ENCODE measurements at places on chromosomes 5 and 9.
A peak's percentile ranks its signal among the peaks of the same experiment; 100 is the strongest.

DNA sequence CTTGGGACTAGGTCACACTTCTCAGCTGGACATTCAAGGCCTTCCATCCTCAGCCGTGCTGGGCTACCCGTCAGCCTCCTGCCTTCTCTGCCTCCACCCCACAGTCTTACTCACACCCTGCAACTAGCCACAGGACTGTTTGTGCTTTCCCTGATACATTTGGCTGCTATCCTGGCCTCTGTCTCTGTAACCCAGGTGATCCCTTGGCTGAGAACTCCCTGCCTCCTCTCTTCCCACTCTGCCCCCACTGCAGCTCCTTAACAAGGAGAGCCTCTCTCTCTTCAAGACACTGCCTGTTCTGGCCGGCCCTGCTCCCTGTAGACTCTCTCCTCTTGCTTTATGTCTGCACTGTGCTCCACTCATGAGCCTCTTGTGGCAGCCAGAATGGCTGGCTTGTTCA is 120.6 kb downstream of the MSX2 start:
- no peak for DNase-seq

DNA sequence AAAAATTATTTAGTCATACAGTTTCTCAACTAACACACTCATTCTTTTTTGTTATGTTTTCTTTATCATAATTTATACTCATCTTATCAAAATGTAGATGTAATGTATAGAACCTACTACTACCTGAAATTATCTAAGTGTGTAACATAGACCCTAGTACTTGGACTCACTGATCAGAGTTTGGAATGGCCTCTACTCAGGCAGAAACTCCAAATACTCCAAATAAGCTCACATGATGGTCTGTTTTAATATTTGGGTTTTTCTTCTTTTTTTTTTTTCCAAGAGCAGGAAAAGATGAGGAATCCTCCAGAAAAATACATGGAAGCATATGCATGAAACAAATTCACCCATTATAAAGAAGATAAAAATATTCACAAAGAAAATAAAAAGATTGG is 126.3 kb downstream of the PDE4D start:
- no peak for DNase-seq

GRCh38 chr5:61002611-61003355 is 57.8 kb downstream of the NDUFAF2 start:
- DNase-seq, result no peak

DNA sequence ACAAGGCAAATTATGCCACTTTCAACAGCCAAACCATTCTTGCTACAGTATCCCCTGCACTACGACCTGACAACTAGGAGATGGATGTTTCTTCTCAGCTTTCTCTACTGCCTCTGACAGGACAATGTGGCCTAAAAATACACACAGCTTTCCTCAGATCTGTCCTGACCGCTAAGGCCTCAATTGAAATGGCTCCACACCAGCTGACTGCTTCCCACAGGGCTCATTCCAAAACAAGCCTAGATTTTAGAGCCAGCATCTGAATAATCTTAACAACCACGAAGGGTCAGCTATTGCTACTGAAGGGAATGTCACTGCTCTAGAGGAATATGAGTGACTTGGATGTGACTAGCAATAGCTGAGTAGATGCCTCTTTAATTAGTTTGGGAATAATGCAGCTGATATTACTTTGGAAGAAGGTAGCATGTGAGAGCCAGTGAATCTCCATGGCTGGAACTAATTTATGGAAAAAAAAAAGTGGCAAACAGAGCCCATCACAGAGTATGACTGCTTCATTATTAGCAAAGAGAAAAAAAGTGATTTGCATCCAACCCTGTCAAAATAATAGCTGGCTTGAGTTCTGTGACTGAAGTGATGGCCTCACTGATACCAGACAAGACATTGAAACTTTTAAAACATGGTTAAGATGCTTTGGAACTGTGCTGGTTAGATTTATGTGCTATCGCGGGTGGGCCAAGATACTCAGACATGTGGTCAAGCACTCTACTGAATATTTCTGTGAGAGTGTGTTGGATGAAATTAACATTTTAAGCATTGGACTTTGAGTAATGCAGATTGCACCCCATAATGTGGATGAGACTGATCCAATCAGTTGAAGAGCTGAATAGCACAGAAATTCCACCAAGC is 450.2 kb downstream of the NR2F1-AS1 start:
- no peak for DNase-seq

- DNase-seq, result no peak
Measured at GRCh38 chr5:83767409-83767992, 46.8 kb upstream of the HAPLN1 start.

GRCh38 chr9:99870126-99870525 is 36.3 kb upstream of the STX17 start:
- no peak for DNase-seq

GRCh38 chr9:78288214-78288892 is 8.6 kb upstream of the PSAT1 start:
- no peak for DNase-seq

DNA sequence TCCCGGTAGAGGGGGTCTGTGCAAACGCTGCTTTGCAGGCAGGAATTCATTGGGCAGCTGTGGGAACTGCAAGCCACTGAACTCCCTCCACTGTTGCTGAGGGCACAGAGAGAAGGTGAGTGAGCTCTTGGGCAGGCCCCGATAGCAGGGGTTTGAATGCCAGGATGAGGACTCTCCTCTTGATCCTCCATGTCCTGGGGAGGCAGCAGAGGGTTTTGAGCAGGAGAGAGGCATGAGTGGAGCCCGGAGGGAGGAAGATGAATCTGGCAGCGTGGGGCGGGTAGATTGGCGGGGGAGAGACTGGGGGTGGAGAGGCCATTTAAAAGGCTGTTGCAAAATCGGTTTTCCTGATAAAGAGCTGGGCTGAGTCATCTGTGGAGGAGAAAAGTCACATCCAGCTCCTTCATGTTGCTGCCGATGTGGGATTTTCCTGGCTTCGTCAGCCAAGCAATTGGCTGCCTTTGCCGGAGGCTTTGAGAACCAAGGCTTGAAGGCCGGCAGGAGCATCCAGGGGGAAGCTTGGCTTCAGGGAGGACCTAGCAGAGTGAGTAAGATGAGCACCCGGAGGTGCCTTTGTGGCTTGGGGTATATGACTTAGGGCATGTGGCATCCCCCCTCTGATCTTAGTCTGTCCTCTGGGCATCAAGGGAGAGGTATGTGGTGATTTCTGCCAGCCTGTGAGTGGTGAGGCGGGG is at the start of gene SYNPO:
Gene SYNPO, plus strand, starts transcription at position 350 of the 695 bp plus-strand sequence. CDS start 7,616 bp downstream, outside the sequence.
- no peak for DNase-seq

- DNase-seq, result peak; percentile 62
Measured at GRCh38 chr9:133534346-133535291, at the start of gene ADAMTSL2. Gene ADAMTSL2 (plus strand): TSS chr9:133534704. CDS start chr9:133536713, 2,009 bp downstream.

DNA sequence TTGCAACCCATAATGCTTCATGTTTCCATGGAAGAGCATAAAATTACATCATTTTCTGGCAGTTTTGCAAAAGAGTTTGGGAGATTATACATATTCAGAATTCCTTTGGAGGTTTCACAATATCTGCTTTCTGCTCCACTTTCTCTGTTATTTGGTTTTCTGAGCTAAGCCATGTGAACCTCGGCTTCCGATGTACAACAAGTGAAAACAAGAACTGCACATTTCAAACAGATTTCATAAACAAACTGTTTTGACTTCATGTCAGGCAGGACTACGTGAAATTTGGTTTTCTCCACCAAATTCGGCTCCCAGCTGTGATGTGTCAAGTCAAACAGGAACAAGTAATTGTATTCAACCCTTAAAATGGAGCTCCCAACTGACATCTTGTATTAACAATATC is 609.8 kb downstream of the IRX1 start:
- DNase-seq, result no peak

DNA sequence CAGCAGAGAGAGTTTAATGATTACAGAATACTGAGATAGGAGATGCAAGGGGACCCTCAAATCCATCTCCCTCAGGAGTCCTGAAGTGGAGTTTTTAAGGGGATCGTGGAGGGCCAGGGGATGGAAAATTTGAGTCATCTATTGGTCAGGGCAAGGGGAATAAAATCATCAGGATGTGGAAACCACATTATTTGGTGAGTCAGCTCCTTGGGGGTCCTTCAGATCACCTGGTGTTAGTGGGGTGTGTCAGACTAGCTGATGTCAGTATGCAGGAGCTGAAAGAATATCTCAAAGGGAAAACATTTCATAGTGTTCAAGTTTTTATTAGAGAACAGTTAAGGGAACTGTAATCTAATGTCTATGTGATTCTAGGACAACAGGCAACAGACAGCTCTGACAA is 183.0 kb upstream of the FTMT start:
- DNase-seq, result no peak

- no peak for DNase-seq
Measured at GRCh38 chr9:15155323-15155722, 151.7 kb downstream of the TTC39B start.

DNA sequence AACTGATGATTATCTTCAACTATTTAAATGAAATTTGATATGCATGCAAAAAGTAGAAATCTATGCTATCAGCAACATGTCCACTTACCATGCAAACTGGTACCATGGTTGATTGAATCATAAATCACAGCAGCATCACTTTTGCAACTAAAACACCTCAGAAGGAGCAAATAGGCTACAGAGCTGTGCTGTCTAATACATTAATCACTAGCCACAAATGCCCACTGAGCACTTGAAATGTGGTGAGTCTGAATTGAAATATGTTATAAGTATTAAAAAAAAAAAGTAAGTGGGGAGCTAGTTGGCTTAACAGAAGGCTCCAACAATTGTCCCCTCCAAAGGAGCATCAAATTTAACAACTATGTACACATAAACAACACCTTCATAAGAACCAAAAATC is 112.5 kb downstream of the FAM114A2 start:
- DNase-seq, result no peak

GRCh38 chr5:101678481-101679193 is 617.4 kb downstream of the SLCO4C1 start:
- peak; percentile 81 for DNase-seq

- DNase-seq, result peak; percentile 89
Measured at GRCh38 chr5:76403766-76404222, 709 bp downstream of the IQGAP2 start.

GRCh38 chr5:153081385-153081784 is 409.1 kb upstream of the GRIA1 start:
- DNase-seq, result no peak

DNA sequence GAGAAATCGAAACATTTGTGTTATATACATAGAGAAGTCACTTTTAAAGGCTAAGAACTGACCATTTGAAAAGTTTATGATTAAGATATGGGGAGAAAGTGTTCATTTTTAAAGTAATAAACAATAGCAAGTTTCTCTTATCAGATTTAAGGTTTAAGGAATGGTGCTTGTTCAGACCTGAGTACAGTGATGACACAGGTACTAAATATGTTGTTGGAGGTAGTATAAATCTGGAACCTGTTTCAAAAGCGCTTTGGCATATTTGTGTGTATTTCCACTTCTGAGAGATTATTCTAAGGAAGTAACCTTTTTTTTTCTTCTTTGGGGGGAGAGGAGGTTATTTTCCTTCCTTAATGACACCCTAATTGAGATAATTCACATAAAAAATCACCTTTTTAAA is 18.4 kb downstream of the CDC42SE2 start:
- no peak for DNase-seq

- peak; percentile 52 for DNase-seq
Measured at GRCh38 chr9:130240410-130241197, 25.0 kb upstream of the HMCN2 start.

GRCh38 chr9:78685471-78685870 is 388.5 kb downstream of the PSAT1 start:
- DNase-seq, result no peak

GRCh38 chr9:130663258-130663976 is 977 bp upstream of the PRDM12 start:
- DNase-seq, result peak; percentile 62

DNA sequence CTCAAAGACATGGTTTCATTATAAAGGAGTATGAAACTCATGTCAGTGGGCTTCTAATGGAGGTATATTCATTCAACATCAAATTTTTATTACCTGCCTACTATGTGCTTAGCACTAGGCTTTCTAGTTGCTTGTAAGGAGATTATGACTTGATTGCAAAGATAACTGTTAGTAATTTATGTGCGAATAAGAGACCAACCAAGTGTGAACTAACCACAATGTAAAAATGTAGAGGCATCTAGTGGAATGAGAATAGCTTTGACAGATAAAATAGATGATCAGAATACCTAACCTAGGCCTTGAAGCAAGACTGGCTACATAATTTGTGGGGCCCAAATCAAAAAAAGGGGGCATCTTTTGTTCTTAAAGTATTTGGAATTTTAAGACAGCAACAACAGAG is 13.0 kb upstream of the PPP2R2B start:
- no peak for DNase-seq

DNA sequence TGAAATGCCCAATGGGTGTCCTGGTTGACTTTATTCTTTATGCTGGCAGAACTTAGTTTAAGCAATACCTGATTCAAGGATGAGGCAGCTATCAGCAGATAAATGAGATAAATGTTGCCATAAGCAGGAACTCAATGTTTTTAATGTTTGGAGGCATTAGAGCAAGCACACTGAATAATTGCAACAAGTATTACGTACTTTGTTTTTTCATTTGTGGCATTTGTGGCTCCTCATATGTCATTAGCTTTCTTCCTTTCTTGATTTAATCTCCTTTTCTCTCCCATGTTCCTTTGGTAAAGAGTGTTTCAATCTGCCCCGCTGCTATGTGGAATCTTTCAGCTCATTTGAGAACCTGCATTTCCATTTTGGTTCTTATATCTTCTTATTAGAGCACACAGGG is 6.4 kb upstream of the NR3C1 start:
- DNase-seq, result no peak

DNA sequence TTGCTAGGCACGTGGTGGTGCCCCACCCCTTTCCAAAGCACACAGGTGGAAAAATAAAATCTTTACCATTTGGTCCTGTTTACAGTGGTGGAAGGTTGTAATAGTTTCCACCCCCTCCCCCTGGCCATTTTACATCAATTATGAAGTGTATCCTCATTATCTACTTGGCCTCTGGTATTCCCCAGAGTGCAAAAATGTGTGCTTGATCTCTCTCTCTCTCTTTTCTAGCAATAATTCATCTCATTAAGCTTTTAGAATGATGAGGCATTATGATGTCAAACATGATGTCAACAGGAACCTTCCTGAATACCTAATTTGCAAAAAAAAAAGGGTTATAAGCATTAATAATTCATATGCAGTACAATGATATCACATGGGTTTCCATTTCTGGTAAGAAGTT is 3.1 kb downstream of the PDE8B start:
- no peak for DNase-seq

DNA sequence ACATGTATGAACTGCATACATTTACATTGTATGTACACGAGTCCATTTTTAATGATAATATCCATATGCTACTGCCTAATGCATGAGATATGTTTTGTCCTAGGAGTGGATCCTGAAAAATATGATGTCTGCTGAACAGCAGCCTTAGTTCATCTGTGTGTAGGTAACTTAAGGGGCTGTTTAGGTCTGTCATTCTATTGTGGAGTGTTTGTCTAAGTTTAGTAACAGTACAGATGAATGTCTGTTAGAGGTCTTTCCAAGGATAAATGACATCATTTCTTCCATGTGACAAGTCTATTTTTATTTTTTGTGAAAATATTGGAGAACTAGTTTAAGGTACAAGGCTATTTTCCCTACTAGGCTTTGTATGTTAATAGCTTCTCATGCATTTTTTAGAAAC is 22.6 kb upstream of the CCDC112 start:
- DNase-seq, result no peak

- no peak for DNase-seq
Measured at GRCh38 chr9:26706223-26706622, 186.4 kb downstream of the CAAP1 start.

- DNase-seq, result no peak
Measured at GRCh38 chr9:36530224-36530623, 42.5 kb upstream of the MELK start.

All from WTC11 (cell line).